ENCODE measurements at places on chromosomes 3 and 15.

DNA sequence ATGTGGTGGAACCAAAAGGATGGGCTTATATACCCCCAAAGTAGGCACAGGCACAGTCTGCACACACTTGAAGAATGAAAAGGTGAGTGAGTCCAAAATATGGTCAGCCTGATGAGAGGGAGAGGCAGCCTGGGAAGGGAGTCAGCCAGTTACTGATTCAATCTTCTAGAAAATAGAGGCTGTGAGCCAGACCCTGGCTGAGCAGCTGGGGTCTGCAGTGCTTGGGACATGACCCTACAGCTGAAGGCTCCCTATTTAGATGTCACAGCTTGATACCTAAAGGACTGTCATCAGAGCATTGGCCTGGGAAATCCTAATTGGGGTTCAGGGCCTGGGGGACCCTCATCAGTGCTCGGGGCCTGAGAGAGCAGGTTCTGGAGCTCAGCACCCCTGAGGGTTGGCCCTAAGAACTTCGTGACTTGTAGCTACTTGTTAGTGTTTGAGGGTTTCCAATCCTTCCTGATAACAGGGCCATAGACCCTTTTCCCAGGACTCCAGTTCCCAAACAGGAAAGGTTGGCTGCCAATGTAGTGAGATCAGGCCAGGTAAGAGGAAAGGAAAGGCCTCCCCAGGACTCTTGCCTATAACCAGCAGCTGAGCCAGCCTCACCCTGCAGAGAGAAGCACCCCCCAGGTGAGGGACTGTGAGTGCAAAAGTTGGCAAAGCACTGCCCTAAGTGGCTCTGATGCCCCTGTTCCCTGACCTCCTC is 54.7 kb upstream of the SLCO2A1 start:
- DNase-seq = no peak

GRCh38 chr15:66931768-66932633 is 133.4 kb upstream of the SMAD3 start:
- DNase-seq = no peak

- DNase-seq = no peak
Measured at GRCh38 chr3:107761391-107761790, 238.6 kb downstream of the BBX start.

DNA sequence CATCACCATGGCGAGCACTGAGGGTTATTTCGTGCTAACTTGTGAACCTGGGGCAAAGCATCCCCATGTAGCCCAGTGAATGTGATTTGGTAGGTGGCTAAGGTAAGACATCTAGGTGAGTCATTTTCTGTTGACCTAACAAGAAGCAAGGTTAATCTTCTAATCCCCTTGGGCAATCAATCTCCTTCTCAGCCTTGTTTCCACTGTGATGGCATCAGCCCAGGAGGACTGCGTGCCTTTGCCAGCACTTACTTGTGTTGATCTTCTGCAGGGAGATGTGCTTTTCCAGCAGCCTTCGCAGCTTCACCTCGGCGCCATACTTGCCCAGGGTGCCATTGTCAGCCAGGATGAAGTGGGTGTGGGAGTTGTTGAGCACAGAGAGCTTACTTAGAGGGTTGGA is 35.7 kb downstream of the TRPM1 start:
- DNase-seq = no peak

GRCh38 chr3:70078778-70079177 is 79.2 kb downstream of the SAMMSON start:
- no peak for DNase-seq

- DNase-seq = no peak
Measured at GRCh38 chr3:159660901-159661300, 327.7 kb upstream of the IL12A start.

DNA sequence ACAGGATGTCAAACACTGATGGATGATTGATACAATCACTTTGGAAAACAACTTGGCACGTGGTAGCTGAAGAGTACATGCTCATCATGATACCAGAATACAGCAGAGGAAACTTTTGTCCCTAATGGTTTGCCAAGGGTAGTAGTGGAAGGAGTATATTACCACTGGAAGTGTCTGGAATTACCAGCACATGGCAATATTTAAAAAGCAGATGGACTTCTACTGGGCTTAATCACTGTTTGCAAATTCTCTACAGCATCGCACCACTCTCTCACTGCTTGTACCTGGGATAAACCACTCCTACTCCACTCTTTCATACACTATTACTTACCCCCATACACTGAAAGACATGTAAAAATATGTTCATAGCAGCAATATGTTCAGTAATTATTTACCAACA is 19.6 kb upstream of the GP5 start:
- DNase-seq = no peak

- DNase-seq = no peak
Measured at GRCh38 chr3:142337994-142338393, 109.8 kb downstream of the XRN1 start.

DNA sequence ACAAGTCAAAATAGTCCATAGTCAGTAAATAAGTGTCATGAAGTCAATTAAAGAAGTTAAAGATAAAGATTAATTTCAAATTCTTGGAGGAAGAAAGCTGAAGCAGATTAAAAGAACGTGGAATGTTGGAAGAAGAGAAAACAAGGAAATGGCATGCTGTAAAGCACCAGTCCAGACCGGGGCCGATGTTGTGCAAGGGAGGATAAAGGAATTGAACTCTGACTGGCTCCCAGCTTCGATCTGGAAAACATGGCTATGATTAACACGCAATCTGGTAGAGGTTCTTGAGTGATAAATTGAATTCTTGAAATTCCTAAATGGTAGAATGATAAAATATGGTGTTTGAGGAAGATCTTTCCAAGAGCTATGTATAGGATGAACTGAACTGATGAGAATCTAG is 194.4 kb downstream of the MEIS2 start:
- DNase-seq = no peak

DNA sequence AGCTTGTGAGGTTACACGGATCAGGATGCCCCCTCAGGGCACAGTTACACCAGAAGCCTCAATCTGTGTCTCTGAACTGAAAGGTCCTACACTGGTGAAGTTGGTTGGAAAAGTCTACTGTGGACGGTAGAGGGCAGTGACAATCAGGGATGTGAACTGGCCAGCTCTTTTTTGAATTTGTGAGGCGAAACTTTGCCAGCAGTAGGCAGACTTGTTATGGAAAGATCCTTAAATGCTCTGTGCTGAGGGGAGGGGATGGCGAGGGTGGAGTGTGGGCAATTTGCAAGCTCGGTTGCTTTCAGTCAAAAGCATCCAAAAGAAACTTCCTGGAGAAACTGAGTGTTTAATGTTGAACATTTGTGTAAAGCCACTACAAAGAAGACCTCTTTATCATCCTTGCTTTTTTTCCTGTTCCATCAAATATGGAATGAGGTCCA is 127.4 kb upstream of the ABHD17C start:
- peak; percentile 52 for DNase-seq

GRCh38 chr3:105957722-105958121 is 88.9 kb upstream of the CBLB start:
- DNase-seq = no peak

GRCh38 chr3:42982645-42983412 is 3.7 kb downstream of the GASK1A start:
- DNase-seq = no peak

DNA sequence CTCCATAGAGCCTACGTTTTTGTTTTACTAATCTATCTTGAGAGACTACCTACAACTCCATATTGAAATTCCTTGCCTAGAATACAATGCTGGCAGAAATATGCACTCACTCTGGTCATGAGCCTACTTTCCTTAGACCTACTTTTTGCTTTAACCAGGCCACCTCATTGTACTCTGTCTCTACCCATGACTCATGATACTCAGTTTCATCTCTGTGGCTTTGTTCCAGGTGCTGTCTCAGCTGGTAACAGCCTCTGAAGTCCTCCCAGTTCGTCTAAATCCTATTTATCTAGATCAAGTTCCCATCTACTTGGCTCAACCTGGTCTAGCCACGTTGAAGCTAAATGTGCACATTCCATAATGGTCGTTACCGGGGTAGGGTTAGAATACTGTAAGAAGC is 536.4 kb downstream of the RSL24D1 start:
- DNase-seq = no peak

- DNase-seq = no peak
Measured at GRCh38 chr3:34090876-34091275, 292.4 kb downstream of the PDCD6IP start.

- no peak for DNase-seq
Measured at GRCh38 chr3:171339598-171339997, 120.6 kb downstream of the TNIK start.

DNA sequence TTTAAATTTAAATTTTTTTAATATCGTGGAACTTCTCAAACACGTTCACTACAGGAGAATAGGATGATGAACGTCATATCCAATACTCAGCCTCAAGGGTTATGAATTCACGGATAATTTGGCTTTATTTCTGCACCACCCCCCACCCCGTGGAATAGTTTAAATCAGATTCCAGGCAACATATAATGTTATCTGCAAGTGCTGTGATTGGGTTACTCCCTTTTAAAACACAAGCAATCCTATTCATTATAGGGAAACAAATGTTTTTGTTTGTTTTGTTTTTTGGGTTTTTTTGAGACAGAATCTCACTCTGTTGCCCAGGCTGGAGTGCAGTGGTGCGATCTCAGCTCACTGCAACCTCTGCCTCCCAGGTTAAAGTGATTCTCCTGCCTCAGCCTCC is 30.9 kb downstream of the BHLHE40 start:
- DNase-seq = no peak

DNA sequence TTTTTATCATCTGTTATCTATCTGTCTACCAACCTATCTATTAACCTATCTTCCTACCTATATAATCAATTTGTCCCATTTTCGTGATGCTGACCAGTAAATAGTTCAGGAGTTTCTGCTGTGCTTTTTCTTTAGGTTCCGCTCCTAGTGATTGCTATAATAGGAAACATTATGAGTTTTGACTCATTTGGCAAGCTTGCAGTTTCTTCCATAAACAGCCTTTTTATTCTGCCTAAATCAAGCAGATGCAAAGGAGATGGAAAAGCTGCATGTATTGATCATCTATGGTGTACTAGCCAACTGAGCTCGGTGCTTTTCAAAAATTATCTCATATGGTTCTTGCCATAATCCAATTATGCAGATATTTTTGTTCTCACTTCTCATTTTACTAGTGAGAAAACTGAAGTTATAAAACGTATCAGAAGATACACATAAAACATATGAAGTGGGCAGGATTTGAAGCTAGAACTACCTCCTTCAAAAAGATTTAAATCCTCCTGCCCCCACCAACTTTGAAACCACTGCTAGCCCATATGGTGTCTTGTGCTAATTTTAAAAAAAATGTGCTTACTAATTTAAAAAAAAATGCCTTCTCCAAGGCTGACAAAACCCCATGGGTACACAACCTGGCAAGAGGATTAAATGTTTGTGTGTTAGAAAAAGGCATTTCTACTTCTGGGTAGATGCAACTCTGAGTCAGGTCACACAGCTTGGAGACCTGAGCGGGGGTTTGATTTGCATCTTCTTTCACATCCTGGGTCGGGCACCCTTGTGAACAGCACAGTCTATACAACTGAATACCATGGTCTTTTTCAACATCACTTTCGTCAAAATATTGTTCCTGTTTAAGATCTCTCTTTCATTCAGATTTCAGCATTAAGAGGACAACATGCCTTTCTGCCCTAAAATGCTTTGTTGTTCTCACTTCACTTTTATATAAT is 267.0 kb downstream of the CHL1 start:
- DNase-seq = no peak

GRCh38 chr3:10557781-10558373 is 52.5 kb upstream of the ATP2B2 start:
- no peak for DNase-seq

DNA sequence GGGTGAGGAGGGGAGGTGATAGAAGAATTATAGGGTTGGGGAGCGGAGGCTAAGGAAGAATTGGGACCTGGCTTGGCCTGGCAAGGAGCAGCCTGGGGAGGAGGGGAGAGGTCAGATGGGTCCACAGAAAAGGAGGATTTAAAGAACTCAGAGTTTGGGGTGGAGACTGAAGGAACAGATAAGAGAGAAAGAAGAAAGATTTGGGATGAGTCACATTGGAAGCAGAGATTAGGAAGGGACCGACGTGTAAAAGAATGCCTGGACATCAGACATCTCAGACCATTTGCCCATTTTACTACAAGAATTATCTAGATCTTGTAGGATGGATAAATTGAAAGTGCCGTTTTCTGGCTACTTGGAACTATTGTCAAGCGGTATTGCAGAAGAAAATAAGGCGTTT is 10.4 kb downstream of the TCAIM start:
- DNase-seq = no peak

GRCh38 chr3:194095464-194095863 is 40.5 kb upstream of the HES1 start:
- DNase-seq = no peak

GRCh38 chr15:38992930-38993329 is 428.3 kb upstream of the RASGRP1 start:
- DNase-seq = no peak

GRCh38 chr3:76026379-76026778 is 241.0 kb upstream of the ZNF717 start:
- no peak for DNase-seq

DNA sequence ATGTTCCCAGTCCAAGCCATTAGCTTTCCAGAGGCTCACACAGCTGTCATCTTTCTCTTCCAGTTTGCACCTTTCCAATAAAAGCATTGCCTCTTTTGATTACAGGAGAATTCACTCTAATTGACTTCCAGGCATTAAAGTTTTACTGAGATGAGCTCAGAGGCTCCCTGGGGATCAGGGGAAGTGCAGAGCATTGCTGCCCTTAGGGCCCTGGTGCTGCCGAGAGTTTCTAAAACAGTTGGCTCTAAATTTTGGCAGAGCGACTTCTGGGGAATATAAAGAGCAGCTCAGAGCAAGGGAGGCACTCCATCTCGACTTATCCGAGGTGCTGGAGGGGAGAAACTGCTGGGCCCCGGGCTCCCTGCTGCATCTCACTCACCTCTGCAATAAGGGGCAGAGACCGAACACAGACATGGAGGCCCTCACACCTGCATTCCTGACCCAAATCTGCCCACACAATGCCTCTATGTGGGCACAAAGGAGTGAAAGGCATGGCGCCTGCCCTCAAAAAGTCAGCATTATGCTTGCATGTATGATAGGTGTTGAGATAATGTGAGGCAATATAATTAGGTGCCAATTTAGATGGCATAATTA is 61.7 kb downstream of the SCN11A start:
- no peak for DNase-seq

DNA sequence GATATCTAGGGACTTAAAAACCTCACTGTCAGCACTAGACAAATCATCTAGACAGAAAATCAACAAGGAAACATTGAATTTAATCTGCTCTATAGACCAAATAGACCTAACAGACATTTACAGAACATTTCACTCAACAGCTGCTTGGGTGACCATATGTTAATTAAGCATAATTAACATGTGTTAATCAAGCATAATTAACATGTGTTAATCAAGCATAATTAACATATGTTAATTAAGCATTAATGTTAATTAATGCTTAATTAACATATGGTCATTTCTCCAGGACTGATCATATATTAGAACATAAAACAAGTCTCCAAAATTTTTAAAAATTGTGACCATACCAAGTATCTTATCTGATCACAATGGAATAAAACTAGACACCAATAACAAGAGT is 137.3 kb upstream of the MME start:
- DNase-seq = no peak

DNA sequence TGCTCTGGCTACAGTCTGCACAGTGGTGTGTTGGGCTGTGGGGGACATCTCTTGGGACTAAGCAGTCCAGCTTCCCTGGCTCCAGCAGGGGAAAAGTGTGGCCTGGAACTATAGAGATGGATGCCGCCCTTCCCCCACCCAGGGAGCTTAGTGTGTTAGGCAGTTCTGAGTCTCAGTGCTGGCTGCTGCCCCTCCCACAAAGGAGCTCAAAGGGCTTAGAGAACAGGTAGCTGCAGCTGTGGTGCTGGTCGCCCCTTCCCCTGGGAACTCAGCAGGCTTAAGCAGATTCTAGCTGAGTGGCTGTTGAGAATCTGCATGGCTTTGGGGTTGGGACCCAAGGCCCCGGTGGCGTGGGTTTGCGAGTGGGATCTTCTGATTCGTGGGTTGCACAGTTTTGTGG is 190.8 kb downstream of the PDCD6IP start:
- DNase-seq = no peak

Measured in SK-N-DZ (cell line).